ENCODE measurements at places on chromosomes 6 and 20.

GRCh38 chr6:3376893-3377535 is 79.8 kb downstream of the SLC22A23 start:
- DNase-seq, result no peak

DNA sequence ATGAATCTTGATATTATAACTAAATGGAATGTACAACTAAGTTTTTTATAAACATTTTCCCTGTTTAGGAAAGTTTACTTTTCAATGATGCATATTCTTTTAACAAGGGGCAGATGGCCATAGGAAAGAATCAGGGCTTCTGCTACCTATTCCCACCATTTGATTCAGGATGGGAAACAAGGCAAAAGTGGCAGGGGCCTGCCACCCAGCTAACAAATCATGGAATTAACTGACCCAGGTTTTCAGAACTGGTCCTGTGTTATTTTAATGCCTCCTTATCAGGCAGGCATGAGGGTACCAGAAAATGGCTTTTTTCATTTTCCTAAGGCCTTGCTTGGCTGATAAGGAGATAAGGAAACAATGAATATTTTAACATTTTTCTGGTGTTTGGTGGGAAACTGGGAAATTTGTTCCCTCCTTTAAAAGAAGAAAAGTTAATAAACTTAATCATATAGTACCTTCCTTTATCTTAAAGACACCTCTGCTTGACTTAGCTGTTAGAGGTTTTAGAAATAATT is 6.7 kb downstream of the POU3F2 start:
- DNase-seq, result no peak

GRCh38 chr6:169184419-169184818 is 69.2 kb downstream of the THBS2 start:
- DNase-seq, result no peak

- no peak for DNase-seq
These were observed 174.9 kb downstream of the ISM1 start for GRCh38 chr20:13396022-13396421.

DNA sequence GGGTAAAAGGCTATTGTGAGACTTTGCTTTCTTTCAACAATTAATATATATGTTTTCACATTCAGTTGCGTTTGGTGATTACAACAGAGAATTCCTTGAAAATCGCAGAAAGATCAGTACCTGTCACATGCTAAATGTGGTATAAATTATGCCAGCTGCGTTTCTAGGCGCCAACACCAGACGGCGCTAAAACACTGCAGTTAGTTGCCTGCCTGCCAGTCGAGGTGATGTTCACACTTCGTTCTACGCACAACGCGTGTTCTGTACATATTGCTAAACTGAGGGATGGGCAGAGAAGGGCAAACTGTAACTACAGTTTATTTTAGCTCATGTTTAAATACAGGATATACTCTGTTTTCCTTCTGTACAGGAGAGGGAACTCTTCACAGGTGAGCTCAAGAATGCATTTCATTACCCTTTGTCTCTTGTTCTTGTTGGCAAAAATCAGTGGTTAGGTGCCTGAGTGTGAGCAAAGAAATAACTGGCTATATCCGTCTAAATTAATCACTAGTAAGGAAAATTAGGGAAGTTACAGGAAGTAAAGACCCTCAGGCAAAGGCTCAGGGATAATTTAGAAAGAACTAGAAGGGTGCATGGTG is 100.1 kb upstream of the RGS17 start:
- DNase-seq, result no peak
